CD4-positive, alpha-beta T cell treated with Interferon alpha-2 for 1 hour (primary cell): ENCODE measurements at places on chromosomes 7 and 10.

DNA sequence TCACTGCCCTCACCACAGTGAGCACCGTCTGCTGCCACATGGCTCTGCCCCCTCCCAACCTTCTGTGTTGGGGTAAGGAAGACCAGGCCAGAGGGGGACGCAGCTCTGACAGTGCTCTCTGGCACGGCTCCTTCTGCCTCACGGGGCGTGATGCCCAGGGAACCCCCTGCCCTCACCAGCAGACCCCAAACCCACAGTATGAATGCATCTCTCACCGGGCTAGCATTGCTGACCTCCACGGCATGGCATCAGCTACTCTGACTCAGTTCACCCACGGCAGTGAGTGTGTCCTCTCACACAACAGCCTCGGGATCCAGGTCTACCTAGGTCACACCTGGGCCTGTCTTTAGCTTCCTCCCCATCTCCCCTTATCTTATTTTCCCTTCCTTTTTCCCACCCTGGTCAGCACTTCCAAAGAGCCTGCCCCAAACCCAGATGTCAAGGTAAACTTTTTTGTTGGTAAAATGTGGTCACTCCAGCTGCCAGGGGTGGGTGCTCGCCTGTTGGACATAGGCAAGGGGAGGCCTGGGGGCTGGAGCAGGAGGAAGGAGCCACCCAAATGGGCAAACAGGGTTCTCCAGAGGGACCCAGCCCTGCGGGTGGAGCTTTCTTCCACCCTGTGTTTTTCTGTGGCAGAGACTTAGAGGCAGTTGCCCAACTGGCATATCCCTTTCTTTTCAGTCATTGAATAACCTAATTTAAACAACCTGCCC lies 4.4 kb downstream of the CALML3 start:
- DNase-seq: no peak

DNA sequence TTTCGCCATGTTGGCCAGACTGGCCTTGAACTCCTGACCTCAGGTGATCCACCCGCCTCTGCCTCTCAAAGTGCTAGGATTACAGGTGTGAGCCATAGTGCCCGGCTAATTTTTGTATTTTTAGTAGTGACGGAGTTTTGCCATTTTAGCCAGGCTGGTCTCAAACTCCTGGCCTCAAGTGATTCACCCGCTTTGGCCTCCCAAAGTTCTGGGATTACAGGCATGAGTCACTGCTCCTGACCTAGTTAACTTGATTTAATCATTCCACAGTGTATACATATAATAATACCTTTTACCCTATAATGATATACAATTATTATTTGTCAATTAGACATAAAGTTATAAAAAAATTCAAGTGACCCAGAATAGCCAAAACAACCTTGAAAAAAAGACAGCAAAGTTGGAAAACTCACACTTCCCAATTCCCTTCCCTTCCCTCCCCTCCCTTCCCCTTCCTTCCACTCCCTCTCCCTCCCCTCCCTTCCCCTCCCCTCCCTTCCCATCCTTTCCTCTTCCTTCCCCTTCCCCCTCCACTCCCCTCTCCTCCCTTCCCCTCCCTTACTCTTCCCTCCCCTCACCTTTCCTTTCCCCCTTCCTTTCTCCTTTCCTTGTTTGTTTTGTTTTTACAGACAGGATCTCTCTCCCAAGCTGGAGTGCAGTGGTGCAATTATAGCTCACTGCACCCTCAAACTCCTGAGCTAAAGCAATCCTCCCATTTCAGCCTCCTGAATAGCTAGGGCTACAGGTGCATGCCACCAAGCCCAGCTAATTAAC lies 14.8 kb upstream of the ZMIZ2 start:
- no peak for DNase-seq

DNA sequence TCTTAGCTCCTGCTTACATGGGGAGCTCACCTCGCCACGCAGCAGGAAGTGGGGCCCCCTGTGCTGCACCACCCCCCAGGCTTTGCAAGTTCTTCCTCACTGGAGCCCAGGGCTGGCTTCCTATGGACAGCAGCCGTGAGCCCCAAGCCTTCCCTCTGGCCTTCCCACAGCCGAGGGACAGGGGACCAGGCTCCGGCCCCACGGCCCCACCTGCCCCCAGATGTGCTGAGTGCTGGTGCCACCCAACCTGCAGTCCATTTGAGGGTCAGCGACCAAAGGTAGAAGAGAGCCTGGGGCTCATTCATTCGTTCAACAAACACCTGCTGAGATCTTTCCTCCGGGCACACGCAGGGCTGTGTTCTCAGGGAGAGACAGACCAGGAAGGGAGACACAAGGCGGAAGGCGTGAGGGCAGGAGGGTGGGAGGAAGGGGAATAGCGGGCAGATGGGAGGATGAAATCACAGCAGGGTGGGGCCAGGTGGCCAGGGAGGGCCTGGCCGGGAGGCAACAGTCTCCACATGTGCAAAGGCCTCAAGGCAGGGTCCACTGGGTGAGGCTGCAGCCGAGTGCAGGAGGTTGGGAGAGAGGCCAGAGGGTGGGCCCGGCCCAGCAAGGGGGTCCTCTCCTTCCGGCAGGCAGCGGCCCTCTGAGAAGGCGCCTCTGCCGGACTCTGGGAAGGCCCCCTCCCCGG lies 100.1 kb downstream of the FOXL3 start:
- DNase-seq: no peak

DNA sequence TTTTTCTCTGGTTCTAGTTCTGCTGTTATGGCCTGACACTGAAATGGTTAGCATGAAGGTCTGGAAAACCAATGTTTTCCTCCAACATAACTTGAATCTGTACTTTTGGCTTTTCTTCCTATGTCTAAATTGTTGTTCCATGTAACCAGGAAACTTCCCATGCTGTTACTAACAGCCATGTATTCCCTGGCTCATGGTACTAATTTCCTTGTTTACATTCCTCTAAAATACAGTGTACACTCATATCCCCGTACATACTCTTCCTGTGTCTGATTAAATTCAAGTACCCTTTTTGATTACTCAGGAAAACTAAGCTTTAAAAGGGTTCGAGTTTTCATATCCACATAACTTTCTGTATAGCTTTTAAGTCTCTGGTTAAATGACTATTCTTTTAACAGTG lies 12.3 kb upstream of the ACSM6 start:
- DNase-seq: no peak

GRCh38 chr7:1912593-1913465 lies 242.8 kb downstream of the ELFN1 start:
- DNase-seq: no peak

- DNase-seq: no peak
These were observed 8.7 kb downstream of the ADCY1 start for GRCh38 chr7:45582868-45583277.

- DNase-seq: no peak
These were observed 17.4 kb upstream of the CBLL1 start for GRCh38 chr7:107726356-107727130.

- no peak for DNase-seq
These were observed 25.8 kb upstream of the PDK4 start for GRCh38 chr7:95622001-95622549.

DNA sequence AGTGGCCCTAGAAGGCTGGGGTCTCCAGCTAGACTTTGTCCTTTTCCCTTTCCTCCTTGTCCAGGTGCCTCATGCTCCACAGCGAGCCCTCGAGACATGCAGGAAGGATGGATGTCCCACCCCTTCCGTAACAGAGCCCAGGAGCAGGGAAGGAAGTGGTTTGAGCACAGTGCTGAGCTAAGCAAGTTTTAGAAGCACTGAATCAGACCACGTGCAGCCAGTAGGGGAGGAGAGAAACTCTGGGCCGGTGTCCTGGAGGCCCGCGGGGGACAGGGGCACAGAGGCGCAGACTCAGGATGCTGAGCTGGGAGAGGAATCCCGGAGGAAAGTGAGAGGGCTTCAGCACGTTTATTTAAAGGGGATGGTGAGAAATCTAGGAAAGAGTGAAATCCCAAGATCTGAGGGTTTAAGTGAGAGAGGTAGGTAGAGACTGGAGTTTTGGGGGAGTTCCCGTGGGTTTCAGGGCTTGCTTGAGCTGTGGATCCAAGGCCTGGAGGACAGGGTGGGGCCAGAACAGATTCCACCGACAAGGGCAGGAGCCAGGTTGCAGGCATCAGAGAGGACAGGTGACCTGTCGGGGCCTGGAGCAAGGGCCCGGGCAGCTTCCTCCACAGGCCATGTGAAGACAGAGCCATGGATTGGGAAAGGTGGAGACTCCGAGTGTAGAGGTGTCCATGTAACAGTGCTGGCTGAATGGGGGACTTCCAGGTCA lies 4.4 kb upstream of the IRF5 start:
- DNase-seq: peak; percentile 51

GRCh38 chr10:11110539-11110938 lies 92.9 kb downstream of the CELF2 start:
- no peak for DNase-seq

DNA sequence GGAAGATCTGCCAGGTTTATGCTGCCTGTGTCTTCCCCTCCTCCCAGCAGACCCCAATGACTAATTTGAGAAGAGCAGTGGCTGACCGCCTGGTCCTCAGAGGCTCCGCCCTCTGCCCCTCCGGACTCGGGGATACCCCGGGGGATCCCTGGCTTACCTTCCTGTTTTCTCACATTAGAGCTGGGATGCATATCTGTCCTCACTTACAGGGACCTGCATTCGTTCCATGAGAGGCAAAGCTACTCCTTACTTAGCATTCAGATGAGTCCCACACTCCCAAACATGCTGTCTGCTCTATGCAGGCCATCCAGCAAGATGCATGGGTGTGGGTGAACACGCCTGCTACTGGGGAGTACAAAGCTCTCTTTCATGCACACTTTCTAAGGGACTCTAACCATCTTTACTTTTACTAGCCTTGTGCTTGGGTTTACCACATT lies 24.0 kb downstream of the VOPP1 start:
- no peak for DNase-seq

DNA sequence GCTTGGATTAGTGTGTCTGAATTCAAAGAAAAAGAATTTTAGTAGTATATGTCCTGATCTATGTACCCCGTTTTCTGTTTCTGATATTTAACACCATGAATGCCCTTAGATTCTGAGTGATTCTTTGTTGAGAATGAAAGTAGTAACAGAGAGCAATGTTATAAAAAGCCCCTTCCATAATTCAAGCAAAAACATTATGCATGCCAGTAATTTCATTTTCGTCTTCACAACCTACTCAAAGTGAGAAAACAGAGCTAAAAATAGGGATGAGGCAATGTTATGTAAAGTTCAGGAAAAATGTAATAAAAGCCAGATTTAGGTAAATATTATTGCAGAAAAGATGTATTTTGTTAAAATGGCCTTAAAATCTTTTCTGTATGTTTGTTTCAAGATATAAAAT lies 28.1 kb downstream of the PTPRZ1 start:
- no peak for DNase-seq

DNA sequence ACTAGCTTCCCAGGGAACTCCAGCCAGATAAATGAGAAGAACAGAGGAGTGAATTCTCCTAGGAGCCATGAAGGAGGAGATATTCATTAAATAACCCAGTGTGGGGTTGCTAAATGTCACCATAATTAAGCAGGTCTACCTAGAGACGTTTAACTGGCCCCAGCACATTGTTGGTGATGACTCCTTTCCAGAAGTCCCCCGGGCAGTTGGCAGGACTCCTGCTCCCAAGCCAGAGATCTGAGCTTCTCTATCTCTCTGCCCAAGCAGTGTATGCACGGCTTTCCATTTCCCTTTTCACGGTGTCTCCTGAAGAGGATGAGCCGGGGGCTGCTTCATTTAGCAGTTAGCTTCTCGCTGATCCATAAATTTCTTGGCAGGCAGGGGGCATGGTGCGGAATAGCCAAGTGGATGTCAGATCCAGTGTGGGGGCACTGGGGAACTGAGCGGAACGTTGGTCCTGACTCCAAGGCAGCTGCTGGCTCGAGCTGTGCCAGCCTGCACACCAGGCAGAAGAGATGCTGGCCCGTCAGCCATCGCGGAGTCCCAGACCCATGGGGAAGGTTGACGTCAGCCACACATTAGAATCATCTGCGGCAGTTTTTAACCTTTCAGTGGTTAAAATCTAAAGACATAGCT lies 142.0 kb upstream of the NPY start:
- DNase-seq: no peak

DNA sequence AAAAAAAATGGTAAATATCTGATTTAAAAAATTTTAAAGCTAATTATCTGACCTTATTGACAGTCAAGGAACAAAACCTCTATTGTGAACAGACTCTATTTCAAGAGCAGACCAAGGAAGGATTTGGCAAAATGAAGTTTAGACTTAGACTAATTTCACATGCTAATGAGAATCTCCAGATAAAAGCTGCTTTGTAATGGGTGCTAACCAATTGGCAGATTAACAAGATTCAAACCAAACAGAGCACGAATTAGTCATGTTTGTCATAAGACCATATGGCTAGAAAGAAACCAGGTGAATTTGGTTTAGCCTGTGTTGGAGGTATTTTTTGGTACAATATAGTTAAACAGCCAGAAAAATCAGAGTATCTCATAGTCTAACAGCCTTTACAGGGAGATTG lies 429.1 kb upstream of the NFE2L3 start:
- DNase-seq: no peak

- DNase-seq: peak; percentile 67
These were observed 32.5 kb upstream of the EPC1 start for GRCh38 chr10:32379318-32379949.

DNA sequence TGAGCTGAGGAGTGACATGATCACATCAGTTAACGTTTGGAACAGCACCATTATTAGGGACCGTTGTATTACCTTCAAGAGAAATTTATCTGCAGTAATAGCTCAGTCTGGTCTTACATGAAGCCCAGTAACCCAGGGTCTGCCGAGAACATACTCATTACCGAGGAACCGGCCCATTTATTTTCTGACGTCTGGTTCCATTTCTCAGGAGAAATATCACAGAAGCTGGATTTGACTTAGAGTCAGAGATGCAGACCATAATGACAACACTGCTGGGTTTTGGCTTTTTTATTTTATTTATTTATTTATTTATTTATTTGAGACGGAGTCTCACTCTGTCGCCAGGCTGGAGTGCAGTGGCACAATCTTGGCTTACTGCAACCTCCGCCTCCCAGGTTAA lies 163.1 kb downstream of the CCDC3 start:
- DNase-seq: no peak

DNA sequence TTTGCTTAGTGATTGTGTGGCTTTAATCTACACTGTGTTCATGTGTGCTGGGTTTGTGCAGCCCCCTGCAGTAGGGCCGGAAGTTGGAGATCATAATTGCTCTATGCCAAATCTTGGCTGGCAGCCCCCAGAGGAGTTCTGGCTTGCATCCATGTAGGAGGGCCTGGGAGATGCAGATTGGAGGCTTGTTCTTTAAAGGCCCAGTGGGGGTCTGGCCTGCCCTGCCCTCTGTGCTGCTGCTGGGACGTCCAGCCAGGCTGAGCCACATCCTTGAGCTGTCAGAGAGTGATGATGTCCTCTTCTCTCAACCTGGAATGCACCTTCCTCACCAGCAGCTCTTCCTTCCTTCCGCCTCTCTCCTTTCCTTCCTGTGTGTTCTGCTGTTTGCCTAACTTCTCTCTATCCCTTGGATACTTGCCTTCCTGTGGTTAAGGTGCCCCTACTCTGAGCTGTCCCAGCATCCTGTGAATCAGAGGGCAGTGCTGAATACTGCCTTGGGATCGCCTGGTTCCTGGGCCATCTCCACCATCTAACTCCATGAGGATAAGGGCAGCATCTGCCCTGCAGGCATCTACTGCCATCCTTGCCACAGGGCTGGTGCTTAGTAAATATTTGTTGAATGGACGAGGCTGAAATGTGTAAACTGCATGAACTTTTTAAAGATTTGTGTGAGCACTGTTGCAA lies 30.2 kb downstream of the DOCK1 start:
- no peak for DNase-seq

- DNase-seq: no peak
These were observed 18.0 kb downstream of the GRID1 start for GRCh38 chr10:86348321-86349210.

- no peak for DNase-seq
These were observed 52.5 kb upstream of the BICC1 start for GRCh38 chr10:58460157-58460556.

- DNase-seq: no peak
These were observed 138.4 kb upstream of the MDFIC start for GRCh38 chr7:114783508-114783907.
